ENCODE measurements at places on chromosomes 3 and 15. TPM values are rescaled to one million over a fixed set of nuclear protein-coding genes. Genes with fewer than 3 reads are reported as not detected.
A peak's percentile ranks its signal among the peaks of the same experiment; 100 is the strongest.

DNA sequence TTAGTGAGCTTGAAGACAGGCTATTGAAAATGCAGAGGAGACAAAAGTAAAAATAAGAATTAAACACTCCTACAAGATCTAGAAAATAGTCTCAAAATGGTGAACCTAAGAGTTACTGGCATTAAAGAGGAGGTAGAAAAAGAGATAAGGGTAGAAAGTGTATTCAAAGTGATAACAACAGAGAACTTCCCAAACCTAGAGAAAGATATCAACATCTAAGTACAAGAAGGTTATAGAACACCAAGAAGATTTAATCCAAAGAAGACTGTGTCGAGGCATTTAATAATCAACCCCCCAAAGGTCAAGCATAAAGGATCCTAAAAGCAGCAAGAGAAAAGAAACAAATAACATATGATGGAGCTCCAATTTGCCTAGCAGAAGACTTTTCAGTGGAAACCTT, 23.3 kb downstream of the PDCD10 start:
- no peak overlapping the region for H3K27ac ChIP-seq
- H3K36me3 ChIP-seq: peaks cover 23% of the 10 kb centered on the region
- no peak overlapping the region for H3K4me3 ChIP-seq
- H3K4me1 ChIP-seq: no peaks in the 10 kb centered on the region

DNA sequence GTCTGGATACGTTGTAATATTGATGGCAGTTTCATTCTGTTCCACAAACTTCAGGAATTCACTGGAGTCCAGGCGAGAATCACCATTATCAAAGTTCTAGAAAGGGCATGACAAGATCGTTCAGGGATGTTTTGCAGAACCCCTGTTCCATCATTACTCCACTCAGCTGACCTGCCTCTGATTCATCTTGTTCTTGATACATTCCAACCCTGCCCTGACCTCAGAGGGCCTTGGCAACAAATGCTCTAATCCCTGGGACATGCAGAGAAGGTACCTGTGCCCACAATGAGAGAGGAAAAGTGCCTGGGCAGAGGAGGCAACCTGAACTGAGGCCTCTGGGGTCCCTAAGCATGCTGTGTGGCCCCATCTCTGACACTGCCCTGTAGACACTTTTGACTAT, 45.9 kb downstream of the FSTL1 start:
- no peaks in the 10 kb centered on the region for H3K4me1 ChIP-seq
- no peak overlapping the region for H3K4me3 ChIP-seq
- H3K27me3 ChIP-seq: no peaks in the 10 kb centered on the region
- no peak for DNase-seq

- H3K27me3 ChIP-seq: no peaks in the 10 kb centered on the region
- H3K4me3 ChIP-seq: peak overlapping the region; percentile 96
- peaks cover 29% of the 10 kb centered on the region for H3K4me1 ChIP-seq
Measured at GRCh38 chr15:58931987-58932588, 1.4 kb downstream of the SLTM start.

GRCh38 chr3:8996681-8997121, 33.4 kb upstream of the RAD18 start:
- H3K36me3 ChIP-seq: peaks cover 6% of the 10 kb centered on the region
- no peaks in the 10 kb centered on the region for H3K27me3 ChIP-seq
- H3K4me1 ChIP-seq: peaks cover 6% of the 10 kb centered on the region
- no peak overlapping the region for H3K27ac ChIP-seq
- DNase-seq: no peak
- H3K4me3 ChIP-seq: no peak overlapping the region

GRCh38 chr3:16482770-16483531, 30.5 kb downstream of the RFTN1 start:
- H3K27me3 ChIP-seq: no peaks in the 10 kb centered on the region
- peaks cover 18% of the 10 kb centered on the region for H3K4me1 ChIP-seq
- no peaks in the 10 kb centered on the region for H3K36me3 ChIP-seq

DNA sequence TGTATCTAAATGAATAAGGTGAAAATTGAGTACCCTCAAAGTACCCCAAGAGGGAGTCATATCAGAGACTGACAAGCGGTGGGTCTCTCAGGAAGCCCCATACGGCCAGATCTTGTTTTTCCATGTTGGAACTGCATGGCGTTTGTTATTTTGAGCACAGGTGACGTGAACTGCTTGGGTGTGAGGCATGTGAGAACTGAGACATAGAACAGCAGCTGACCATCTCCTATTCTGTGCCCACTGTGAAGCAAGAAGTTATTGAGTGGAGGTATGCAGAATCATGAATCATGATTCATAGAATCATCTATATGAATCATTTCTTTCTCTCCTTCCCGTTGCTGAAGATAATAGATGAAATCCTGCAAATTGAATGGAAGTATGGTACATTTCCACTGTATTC, 4.6 kb downstream of the VPS8 start:
- no peak overlapping the region for H3K4me3 ChIP-seq
- DNase-seq: no peak
- no peaks in the 10 kb centered on the region for H3K27me3 ChIP-seq

GRCh38 chr15:101050623-101051290, 131.6 kb downstream of the LRRK1 start:
- peaks cover 81% of the 10 kb centered on the region for H3K36me3 ChIP-seq
- no peaks in the 10 kb centered on the region for H3K4me1 ChIP-seq
- no peak overlapping the region for H3K27ac ChIP-seq
- no peak overlapping the region for H3K4me3 ChIP-seq
- H3K27me3 ChIP-seq: no peaks in the 10 kb centered on the region

DNA sequence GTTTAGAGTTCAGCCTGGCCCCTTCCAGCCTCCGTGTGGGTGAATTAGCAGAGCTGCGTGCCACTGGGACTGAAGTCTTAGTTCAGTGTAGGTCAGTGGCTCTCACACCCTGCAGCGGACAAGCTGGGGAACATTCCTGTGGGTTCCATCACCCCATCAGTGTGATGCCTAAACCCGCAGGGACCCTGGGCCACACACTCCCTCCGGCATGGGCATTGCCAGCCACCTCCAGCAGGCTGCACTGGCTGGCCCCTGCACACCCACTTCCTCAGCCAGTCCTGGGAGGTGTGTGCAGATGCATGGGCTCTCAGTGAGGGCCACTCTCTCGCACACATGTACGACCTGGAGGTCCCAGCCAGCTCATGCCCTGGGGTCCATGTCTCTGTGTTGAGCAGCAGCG, 32.1 kb upstream of the TOPBP1 start:
- no peak for DNase-seq
- H3K27me3 ChIP-seq: no peaks in the 10 kb centered on the region
- H3K4me1 ChIP-seq: no peaks in the 10 kb centered on the region

GRCh38 chr3:35544976-35545375, 94.3 kb upstream of the ARPP21 start:
- no peak overlapping the region for H3K4me3 ChIP-seq
- H3K27me3 ChIP-seq: no peaks in the 10 kb centered on the region
- H3K36me3 ChIP-seq: no peaks in the 10 kb centered on the region
- no peak overlapping the region for H3K27ac ChIP-seq
- H3K4me1 ChIP-seq: no peaks in the 10 kb centered on the region

DNA sequence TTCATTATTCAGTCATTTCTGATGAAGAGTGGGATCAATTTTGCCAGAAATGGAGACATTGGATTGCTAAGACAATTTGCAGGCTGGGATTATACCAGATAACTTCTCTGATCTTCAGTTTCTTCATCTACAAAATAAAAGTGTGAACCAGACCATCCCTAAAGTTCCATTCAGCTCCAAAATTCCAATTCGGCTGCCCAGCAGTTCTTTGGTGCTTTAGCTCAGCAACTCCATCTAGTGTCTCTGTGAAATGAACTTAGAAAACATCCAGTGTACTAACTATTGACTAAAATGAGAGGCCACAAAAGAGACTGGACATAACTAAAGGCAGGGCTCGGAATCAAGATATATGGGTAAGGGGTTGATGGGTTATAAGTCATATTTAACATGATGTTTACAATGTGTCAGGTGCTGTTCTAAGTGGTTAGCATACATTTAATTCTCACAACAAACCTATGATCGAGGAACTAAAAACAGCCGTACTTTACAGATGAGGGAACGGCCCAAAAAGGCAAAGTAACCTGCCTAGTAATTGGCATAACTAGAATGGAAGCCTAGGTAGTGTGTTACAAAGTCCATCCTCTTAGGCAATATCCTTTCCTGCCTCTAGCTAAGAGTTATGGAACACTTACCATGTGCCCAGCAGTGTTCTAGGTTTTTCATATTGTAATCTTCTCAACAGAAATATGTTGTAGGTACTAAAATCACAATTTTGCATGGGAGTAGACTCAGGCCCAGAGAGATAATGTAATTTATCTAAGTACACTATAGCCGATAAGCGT, 17.0 kb downstream of the THAP10 start:
- no peak overlapping the region for H3K4me3 ChIP-seq
- no peak overlapping the region for H3K27ac ChIP-seq
- no peaks in the 10 kb centered on the region for H3K27me3 ChIP-seq
- DNase-seq: no peak
- H3K36me3 ChIP-seq: no peaks in the 10 kb centered on the region
- peaks cover 3% of the 10 kb centered on the region for H3K4me1 ChIP-seq

DNA sequence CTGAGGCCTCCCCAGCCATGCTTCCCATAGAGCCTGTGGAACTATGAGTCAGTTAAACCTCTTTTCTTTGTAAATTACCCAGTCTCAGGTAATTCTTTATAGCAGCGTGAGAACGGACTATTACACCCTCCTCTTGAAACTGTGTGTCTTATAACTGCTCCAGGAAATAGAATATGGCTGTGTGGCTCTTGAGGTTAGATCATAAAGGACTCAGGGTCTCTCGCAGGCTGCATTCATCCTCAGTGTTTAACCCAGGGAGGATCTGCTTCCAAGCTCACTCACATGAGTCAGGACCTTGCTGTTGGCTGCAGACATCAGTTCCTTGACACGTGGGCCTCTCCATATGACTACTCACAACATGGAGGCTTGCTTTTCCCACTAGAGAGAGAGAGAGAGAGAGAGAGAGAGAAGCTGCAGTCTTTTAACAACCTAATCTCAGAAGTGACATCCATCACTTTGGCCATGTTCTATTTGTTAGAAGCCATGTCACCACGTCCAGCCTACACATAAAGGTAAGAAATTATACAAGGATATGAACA, 114.3 kb upstream of the UBE2E1 start:
- peaks cover 6% of the 10 kb centered on the region for H3K4me1 ChIP-seq
- no peak for DNase-seq
- no peak overlapping the region for H3K4me3 ChIP-seq
- no peaks in the 10 kb centered on the region for H3K27me3 ChIP-seq
- H3K36me3 ChIP-seq: no peaks in the 10 kb centered on the region
- no peak overlapping the region for H3K27ac ChIP-seq

DNA sequence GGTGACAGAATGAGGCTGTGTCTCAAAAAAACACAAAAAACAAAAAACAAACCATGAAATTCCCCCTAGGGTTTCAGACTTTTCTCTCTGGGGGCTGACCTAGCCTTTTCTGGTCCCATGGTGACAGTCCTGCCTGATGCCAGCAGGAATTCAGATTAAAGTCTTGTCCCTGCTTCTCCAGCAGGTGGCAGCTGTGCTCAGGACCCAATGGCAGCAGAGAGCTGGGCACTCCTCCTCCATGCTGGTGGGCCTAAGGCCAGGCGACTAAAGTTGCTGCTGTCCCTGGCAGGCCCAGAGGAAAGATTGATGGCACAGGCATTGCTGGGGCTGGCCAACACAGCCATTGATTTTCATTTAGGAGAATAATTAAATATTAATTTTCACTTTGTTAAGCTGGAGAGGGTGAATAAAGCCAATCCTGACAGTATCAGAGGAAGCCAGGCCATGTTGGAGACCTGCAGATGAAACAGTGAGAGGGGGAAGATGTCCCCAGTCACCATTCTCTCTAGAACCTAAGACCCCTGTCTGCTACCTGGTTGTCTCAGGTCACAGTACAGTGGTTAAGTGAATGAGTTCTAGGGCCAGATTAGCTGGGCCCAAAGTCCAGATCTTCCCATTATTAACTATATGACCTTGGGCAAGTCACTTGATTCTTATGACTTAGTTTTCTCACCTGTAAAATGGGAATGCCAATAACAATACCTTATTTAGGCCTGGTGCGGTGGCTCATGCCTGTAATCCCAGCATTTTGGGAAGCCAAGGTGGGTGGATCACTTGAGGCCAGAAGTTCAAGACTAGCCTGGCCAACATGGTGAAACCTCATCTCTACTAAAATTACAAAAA, 7.1 kb downstream of the CELF6 start:
- peak; percentile 81 for DNase-seq
- no peak overlapping the region for H3K4me3 ChIP-seq
- no peak overlapping the region for H3K27ac ChIP-seq
- H3K27me3 ChIP-seq: no peaks in the 10 kb centered on the region
- H3K4me1 ChIP-seq: peaks cover 2% of the 10 kb centered on the region
- H3K36me3 ChIP-seq: no peaks in the 10 kb centered on the region

DNA sequence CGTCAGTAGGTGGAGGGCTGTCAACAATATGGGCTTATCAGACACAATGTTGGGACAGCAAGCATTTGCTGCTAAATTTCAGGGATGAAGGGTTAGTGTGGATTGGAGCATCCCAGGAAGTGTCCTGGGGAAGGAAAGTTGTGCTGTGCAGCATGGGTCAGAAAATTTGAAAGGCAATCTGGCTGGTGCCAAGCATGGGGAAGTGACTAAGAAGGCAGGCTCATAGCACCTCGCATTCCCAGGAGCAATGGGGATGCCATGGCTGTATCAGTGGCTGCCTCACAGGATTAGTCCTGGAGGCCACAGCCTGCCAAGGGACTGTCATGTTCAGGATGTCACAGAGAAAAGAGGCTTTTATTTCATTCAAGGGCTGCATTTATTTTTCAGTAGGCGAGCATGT, 322.4 kb upstream of the TRIM42 start:
- no peaks in the 10 kb centered on the region for H3K27me3 ChIP-seq
- H3K27ac ChIP-seq: no peak overlapping the region
- no peak for DNase-seq
- no peak overlapping the region for H3K4me3 ChIP-seq

GRCh38 chr3:182631183-182632076, 161.9 kb upstream of the ATP11B start:
- peak overlapping the region; percentile 11 for H3K27ac ChIP-seq
- H3K27me3 ChIP-seq: no peaks in the 10 kb centered on the region
- no peaks in the 10 kb centered on the region for H3K4me1 ChIP-seq
- no peak overlapping the region for H3K4me3 ChIP-seq
- DNase-seq: no peak
- H3K36me3 ChIP-seq: no peaks in the 10 kb centered on the region

Gene ACAN
- total RNA-seq: 0.05 TPM

Gene RLBP1
- total RNA-seq: not detected

Gene OR5K2
- not detected for total RNA-seq

Gene RBP2
- not detected for total RNA-seq

Gene GJD2
- not detected for total RNA-seq

Gene SHC4
- total RNA-seq: 1.4 TPM

Gene PHLDB2
- 39.9 TPM for total RNA-seq

Gene TRANK1
- 2.9 TPM for total RNA-seq

Gene SERINC4
- total RNA-seq: not detected

Gene GPR176
- 2.6 TPM for total RNA-seq

Gene SUMF1
- 38.9 TPM for total RNA-seq
